Thoracic aorta (tissue), 2 donors: ENCODE measurements at places on chromosomes 6 and 20. TPM values are rescaled to one million over a fixed set of nuclear protein-coding genes. Genes with fewer than 3 reads are reported as not detected.

- no peak for DNase-seq
- no peaks in the 10 kb centered on the region for H3K27me3 ChIP-seq
- no peak overlapping the region for H3K27ac ChIP-seq
- no peaks in the 10 kb centered on the region for H3K36me3 ChIP-seq
These were observed 173.2 kb upstream of the AFDN start for GRCh38 chr6:167653561-167653960.

DNA sequence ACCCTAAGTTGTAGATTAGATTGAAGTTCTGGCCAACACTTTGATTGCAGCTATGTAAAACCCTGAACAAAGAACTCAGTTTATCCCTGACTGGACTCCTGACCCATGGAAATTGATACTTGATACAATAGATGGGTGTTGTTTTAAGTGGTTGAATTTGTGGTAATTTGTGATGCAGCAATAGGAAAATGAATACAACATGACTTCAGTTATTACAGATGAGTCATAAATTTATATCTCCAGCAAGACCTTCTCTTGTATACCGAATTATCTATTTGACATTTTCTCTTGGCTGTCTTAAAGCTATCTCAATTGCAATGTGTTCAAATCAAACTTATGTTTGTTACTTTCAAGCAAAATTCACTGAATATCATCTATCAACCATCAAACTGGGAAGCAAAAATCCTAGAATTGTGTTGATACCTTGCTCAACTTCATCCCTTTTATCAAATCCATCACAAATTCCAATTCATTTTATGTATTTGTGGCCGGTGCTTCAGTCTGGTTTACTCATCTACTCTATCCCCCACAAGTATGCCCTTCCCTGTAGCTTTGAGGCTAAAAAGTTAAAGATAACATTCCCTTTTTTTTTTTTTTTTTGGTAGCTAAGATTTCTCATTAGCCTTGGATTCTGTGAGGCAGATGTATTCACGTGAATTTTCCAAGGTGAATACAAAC is 129.4 kb upstream of the CENPW start:
- H3K27ac ChIP-seq: no peak overlapping the region
- no peaks in the 10 kb centered on the region for H3K27me3 ChIP-seq
- no peak overlapping the region for H3K4me3 ChIP-seq
- H3K36me3 ChIP-seq: no peaks in the 10 kb centered on the region

DNA sequence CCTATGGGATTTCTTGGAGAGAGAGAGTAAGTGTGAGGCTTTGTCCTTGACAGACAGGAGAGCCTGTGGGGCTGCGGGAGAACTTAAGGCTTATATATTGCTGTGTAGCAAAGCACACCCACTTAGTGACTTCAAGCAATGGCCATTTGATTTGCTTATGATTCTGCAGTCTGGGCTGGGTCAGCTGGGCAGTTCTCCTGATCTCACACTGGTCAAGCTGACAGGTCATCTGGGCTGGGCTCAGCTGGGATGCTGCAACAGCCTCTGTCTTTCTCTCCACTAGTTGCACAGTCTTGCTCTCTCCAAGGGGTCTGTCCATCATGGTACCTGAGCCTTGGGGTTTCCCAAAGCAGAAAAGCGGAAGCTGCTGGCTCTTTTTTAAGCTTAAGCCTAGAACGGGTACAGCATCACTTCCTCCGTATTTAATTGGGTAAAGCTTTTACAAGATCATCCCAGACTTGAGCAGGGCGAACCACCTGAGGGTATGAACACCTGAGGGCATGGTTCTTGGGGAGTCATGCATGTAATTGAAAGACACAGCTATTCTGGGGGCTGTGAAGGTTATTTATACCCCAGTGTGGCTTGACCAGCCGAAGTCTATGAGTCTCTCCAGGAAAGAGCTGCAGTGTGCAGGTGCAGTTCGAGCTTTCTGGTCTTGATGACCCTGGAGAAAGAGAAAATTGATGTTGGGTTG is 13.3 kb upstream of the GGTLC1 start:
- H3K27ac ChIP-seq: no peak overlapping the region
- no peak overlapping the region for H3K4me3 ChIP-seq
- H3K4me1 ChIP-seq: no peaks in the 10 kb centered on the region
- H3K36me3 ChIP-seq: no peaks in the 10 kb centered on the region
- H3K27me3 ChIP-seq: no peaks in the 10 kb centered on the region

The HCK gene
- 38.1 TPM for total RNA-seq

The CST2 gene
- not detected for total RNA-seq

The CDH4 gene
- total RNA-seq: not detected
